NCI-H2081 treated with DMSO at 0.1 percent for 48 hours (cell line): ENCODE measurements at places on chromosomes 6 and 20.

GRCh38 chr20:53738039-53738944 is 144.7 kb upstream of the ZNF217 start:
- DNase-seq: no peak

GRCh38 chr20:14709439-14709838 is 372.0 kb upstream of the FLRT3 start:
- no peak for DNase-seq

GRCh38 chr6:168264593-168265335 is 54.8 kb downstream of the DACT2 start:
- DNase-seq: no peak

GRCh38 chr6:115583290-115583689 is 477.4 kb downstream of the FRK start:
- no peak for DNase-seq

DNA sequence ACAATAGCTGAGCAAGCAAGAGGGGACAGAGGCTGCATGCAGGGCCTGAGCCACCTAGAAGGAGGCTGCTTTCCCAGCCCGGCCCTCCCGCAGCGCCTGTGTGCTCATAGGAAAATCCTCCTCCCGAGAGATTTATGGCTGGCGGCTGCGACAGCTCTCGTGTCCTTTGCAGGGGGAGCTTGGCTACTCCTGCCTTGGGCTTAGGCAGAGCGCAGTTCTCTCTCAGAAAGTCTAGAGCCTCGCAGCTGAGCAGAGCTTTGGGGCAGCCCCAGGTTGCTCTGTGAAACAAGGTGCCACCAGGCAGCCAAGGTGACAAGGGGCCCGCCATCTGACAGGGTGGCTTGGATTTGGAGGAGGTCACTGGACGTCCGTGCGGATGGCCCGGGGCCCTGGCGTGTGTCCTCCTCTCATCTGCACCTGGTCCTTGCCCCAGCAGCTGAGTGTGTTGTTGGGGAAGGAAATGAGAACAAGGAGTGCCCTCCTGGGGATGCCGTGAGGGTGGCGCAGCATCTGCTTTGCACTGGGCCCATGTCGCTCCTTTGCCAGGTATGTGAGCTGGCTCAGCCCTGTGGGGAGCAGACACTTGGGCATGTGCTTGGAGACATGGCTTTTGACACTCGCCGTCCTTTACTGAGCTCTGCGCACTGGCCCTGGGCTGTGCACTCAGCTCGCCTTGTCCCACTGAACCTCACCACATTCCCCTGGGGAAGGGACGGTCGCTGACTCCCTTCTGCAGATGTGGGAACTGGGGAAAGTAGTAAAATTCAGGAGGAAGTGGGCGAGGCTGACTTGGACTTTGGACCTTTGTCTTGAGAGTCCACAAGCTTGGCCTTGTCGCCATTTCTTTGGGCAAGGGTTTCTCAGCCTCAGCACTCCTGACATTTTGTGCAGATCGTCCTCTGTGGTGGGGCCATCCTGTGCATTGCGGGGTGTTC is 41.9 kb downstream of the EDN3 start:
- no peak for DNase-seq

DNA sequence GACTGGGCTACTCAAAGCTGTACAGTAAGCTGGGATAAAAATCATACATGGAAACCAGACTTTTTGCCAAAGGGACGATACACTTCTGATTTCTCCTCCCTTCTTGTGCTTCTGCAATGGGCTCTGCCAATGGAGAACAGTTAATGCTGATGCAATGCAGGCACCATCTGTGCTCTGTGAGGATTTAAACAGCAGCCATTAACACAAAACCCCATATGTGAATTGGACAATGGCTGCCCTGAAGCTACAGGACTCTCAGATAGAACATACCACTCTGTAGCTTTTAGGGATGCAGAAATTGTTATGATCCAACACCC is 71.9 kb downstream of the GJA10 start:
- DNase-seq: no peak

- DNase-seq: no peak
Measured at GRCh38 chr6:137491478-137491877, 2.7 kb downstream of the OLIG3 start.

- no peak for DNase-seq
Measured at GRCh38 chr6:1580109-1580508, 29.6 kb upstream of the FOXC1 start.

DNA sequence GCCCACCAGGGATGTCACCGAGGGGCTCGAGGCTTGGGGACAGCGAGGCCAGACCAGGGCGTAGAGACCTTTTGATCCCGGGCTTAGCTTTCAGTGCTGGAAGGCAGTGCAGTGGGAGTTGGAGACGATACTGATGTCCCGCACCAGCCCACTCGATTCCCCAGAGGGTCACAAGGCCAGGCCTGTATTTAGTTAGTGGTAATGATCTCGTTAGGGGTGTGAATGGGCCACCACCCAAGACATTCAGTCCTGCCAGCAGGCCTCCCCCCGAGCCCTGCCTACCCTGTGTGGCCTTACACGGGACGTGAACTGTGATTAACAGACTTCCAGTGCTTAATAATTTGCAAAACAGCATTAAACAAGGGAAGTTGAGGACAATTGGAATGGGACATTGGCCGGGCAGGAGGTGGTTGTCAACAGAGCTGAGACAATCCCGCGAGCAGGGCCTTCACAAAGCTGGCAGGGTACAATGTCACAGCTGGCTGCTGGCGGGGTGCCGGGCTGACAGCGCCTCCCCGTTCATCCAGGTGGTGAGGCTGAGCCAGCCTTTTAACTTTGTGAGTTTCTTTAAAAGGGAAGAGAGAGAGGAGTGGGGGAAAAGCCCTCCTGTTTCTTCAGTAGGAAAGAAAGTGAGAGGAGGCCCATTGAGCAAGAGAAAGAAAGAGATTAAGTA is 175.3 kb upstream of the RALGAPA2 start:
- no peak for DNase-seq

GRCh38 chr6:136764517-136764993 is 27.7 kb downstream of the MAP3K5 start:
- DNase-seq: no peak

DNA sequence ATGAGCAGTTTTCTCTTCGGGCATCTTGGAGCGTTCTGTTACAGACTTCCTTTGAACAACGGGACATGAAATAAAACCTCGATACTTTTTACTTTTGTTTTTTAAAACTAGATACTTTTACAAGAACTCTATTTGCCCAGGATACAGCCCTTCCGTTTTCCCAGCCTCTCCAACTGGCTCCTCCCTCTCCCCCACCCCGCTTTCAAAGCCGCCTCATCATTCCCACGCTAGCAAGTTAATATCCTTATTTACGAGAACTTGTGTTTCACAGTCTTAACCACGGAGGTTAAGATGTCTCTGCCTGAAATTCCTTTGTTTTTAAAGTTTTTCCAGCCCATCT is 241 bp upstream of the CFAP206 start:
- no peak for DNase-seq

DNA sequence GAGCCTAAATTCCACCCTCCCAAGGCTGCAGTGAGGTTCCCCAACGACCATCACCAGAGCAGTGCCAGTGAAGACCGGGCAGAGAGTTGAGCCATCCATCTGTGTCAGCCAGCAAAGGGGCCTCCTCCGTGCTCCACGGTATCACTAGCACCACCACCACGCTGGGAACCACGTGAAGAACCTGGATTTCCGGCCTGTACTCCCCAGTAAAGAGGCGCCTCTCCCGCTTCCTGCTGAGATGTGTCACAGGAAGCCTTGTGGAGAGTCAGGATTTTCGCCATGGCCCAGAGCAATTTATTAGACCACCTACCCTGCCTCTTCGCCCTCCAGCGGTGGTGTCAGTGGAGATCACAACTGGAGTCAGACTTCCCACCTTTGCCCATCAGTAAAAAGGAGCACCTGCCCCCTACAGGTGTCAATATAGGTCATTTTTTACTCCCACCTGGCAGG is 28.8 kb downstream of the CPXM1 start:
- DNase-seq: no peak

GRCh38 chr6:112639391-112639831 is 292.3 kb downstream of the RFPL4B start:
- DNase-seq: no peak

DNA sequence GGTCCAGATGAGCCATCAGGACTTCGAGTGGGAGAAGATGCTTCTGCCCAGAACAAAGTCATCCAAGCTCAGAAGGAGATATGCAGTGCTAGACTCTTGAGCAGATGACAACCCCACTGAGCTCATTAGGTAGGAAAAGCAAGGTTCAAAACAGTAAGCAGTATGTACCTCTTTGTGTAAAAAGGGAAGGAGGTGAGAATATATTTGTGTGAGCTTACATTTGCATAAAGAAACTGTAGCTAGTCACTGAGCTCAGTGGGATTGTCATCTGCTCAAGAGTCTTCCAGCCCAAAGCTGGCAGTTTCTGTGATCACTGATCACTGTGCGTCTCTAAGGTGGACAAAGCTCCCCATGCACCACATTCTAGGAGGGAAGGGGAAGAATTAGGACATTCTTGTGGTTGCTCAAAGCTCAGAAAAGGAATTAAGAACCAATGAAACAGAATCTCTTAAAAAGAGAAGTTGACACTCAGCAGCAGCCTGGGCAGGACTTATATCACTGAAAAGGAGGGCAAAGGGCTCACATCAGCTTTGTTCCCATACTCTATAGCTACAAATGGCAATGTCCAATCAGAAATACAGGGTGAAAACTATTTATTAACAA is 90.0 kb upstream of the MAFB start:
- no peak for DNase-seq

DNA sequence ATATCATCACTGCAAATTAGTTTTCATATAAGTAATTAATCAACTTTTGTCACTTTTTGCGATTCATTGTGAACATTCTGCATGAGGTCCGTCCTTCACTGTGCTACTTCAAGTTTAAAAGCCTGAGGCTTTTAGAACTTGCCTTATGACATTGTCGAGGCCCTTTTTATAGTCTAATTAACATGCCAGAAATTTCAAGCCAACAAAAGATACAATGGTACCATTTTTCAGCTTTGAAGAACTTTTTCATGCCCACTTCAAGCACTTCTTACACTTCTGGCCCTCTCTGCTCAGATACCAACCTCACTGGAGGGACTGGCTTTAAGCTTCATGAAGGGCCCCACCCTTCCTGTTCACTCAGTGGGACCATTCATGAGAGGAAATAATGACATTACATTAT is 323.1 kb downstream of the TPBG start:
- no peak for DNase-seq

DNA sequence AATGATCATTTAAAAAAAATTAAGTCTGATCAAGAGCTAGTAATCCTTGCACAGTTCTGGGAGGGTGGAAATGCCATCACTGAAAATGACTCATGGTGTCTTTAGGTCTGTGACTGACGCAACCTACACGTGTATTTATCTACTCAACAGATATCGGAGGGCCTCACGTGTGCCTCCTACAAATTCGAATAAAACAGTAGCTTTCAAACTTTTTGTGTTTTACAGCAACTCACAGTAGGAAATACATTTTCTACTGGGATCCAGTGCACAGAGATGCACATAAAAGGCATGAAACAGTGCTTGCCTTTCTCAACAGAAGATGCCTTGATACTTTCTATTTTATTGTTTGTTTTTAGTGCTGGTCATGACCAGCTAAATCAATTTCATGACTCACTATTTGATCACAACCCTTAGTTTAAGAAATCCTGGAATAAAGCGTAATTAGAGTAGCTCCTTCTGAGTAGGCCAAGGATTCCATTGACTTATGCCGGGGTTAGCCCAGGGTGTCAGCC is 210.0 kb upstream of the SNX9 start:
- no peak for DNase-seq

DNA sequence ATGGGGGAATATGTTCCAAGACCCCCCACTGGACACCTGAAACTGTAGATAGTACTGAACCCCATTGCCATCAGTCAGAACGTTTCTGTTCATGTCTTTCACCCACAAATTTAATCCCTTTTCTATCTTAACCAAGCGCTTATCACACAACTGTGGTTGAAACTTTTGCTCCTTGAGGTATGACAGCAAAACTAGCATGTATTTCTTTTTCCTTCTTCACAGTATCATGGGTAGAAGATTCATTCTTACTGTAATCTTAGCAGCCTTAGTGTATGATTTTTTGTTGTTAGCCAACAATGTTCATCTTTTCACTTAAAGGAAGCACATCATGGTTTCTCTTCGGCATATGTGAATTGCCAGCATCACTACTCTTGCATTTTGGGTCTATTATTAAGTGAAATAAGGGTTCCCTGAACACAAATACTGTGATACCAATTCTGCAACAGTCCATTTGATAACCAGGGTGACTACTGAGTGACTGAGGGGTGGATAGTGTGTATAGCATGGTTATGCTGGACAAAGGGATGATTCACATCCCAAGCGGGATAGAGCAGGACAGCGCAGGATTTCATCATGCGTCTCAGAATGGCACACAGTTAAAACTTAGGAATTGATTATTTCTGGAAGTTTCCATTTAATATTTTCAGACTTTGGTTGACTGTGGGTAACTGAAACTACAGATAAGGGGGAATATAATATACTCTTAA is 41.8 kb downstream of the KCNS1 start:
- no peak for DNase-seq

DNA sequence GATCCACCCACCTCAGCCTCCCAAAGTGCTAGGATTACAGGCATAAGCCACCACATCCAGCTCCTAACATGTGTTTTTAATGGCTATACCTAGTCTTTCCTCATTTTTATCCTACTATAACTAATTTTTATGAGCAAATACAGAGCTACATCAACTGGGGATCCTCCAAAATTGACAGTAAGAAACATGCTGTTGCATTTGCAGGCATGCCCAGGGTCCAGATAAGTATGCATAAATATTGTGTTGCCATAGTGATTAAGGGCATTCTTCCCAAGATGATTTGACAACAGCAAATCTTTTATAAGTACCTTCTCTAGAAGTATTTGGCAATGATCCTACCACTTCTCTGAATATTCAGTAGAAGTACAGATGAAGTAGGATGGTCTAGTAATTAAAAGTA is 41.9 kb upstream of the MOXD1 start:
- DNase-seq: no peak

DNA sequence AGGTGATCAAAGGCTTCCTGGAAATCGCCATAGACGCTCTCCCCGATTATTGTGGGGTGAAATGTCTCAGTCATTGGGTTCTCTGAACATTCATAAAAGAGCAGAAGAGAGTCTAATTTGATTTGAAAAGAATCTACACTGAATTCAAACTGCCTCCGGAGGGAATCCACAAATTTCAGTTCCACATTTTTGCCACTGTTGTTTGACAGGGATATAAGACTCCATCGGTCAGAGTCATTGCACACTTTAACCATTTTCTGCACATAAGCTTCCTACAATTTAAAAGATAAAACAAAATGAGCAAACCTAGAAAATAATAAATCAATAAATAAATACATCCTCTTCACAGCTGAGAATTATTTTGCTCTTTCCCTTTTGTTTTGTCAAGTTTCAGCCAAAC is 2.3 kb downstream of the TENT5A start:
- DNase-seq: no peak

- no peak for DNase-seq
Measured at GRCh38 chr6:34560366-34561226, 4.5 kb upstream of the SPDEF start.
